T-helper 17 cell (primary cell): ENCODE measurements at places on chromosomes 1 and 21.

DNA sequence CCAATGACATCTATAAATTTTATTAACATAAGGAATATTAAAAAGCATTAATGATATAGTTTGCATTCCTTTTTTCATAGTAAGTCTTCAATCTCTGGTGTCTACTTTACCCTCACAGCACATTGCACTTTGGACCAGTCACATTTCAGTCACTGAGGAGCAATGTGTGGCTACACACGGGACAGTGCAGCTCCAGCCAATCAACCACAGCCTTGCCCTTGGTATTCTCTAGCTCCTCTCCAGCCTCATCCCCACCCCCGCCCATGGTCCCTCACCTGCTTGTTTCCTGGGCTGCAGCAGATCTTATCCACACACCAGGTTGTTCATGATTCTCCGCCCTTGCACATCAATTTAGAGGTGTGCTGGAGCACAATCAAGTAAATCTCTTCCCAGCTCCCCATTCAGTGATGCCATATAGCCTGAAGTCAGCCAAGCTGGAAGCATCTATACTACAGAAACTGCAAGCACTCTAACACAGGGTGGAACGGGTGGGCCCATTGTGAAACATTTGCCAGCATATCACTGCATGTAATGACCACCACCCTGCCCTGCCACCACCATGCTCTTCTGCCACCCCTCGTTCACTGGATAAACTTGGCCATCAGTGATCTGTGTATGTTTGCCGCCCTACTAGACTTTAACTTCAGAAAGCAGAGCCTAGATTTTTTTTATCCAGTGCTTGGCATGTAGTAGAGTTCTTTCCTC lies 93.0 kb upstream of the SLC44A3 start:
- no peak for DNase-seq

GRCh38 chr1:1291548-1292441 lies 11.6 kb downstream of the SCNN1D start:
- peak; percentile 50 for DNase-seq

DNA sequence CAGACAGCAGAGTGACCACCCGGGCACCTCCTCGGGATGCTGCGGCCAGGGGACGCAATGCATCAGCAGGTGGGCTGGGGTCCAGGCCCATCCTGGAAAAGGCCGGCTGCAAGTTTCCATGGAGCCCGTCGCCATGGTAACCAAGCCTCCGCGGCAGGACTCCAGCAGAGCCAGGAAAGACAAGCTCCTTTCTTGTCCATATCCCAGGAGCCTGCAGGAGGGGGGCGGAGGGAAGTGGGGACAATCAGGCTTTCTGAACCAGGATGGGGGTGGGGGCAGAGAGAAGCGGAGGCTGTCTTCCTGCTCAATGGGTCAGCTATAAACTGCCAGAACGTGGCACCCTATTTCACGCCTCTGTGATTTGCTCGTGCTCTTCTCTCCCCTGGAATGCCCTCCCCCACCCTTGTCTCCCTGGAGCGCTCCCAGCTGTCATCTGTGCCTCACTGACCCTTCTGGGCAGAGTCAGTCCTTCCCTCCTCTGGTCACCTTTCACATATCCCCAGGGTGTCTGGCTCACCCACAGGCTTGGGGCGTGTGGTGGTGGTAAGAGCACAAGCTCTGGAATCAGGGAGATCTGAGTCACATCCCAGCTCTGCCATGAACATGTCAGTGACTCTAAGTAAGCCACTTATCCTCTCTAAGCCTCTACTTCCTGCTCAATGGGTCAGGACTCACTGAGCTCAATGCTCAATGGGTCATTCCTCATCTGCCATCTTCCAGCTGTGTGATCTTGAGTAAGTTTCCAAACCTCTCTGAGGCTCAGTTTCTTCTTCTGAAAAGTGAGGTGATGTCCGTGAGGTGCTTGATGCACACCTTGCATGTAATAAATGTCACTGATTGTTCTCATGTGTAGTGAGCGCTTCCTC lies 58.9 kb upstream of the LAPTM5 start:
- DNase-seq: no peak

- no peak for DNase-seq
Measured at GRCh38 chr1:89277725-89278124, 5.1 kb upstream of the GBP5 start.

DNA sequence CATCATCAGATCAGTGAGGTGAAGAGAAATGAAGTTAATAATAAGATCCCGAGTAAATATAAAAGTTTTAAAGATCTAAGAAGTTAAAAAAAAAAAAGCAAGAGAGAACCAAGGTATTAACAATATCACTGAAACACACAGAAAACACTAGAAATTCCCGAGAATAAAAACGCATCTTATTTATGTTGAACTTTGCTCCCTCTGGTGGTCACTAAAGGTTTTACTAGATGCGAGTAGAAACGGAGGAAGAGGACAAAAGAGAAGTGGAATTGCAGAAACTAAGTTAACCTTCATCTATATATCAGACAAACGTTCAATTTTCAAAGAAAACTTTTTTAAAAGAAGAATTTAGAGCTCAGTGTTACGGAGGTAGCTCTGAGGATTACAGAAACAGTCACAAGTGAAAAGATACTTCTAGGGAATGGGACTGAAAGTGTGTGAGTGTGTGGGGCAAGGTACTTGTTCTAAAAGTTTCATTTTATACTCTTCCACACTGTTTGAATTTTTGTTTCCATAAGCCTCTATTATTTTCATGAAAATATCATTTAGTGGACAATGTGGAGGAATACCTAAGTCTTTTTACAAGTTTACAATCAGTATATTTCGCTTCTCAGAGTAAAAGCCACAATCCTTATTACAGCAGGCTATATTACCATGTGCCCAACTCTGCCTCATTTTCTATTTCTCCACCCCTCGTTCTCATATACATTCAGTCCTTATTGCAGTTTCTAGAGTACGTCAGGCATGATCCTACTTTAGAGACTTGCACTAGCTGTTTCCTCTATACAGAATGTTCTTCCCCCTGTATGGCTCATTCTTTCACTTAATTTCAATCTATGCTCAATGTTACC lies 19.7 kb downstream of the ACBD6 start:
- DNase-seq: no peak

GRCh38 chr1:109304226-109304920 lies 2.4 kb downstream of the MYBPHL start:
- no peak for DNase-seq

GRCh38 chr21:16211339-16212303 lies 481.8 kb downstream of the USP25 start:
- no peak for DNase-seq

DNA sequence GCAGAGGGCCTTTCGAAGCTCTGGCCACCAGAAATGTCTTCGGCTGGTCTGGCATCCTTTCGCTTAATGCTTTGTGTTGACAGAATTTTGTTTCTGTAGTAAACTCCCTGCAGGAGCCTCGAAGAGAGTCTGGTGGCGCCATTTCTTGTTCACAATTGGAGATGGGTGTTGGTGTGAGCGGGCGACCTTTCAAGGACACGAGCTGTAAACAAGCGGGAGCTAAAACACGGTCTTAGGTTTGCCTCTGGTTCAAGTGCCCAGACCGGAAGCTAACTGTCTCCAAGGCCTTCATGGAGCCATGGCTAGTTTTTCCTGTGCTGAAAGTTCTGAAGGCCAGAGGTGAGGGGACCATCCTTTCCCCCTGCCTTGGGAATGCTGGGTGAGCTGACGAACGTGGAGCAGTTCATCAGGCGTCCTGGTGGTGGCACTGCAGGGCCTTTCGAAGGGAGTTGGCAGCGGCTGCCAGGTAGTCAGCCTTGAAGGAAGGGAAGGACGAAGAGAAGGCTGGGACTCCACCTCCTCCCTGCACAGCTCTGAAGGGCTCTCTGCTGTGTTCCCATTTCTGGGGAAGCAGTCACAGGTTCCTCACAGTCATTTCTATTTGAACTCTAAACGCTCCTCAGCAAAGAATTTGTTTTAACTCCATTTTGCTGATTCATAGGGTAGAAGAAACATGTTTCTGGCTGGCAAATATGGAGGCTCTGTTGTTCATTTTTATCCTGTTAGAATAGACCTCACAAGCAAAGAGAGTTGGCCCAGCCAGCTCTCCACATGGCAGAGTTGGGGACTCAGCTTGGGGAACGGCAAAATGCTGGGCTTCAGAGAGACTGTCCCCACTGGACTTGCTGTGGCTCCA lies 35.2 kb downstream of the URB2 start:
- peak; percentile 52 for DNase-seq

GRCh38 chr1:113846391-113847035 lies 25.0 kb downstream of the PTPN22 start:
- DNase-seq: no peak

DNA sequence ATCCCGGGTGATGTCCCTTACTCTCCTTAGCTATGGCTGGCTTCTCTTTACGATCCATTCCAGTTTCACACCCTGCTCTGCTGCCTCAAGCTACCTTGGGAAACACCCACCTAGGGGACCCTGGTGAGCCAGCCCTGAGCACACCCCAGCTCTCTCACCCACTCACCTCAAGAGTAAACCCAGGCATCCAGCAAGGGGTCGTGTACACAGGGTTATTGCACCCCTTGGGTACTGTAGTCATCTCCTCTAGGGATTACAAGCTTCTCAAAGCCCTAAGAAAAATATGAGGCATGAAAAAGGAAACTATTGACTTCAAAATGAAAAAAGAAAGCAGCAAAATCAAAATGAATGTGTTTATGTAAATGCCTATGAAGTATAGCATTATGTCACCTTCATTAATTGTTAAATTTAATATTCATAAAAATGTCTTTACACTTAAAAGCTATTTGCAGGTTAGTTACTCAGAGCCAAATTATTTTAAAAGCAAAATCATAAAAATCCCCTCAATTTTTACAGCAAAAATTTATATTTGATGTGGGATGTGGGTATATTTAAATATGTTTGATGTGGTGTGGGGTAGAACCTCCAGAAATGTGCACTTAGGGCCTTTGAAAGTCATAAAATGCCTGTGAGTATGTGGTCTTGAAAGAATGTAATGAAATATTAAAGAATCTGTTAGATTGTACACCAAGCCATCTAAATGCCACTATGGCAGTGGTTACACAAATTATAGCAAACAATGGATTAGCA lies 190.3 kb downstream of the C1orf94 start:
- DNase-seq: no peak

GRCh38 chr1:7636795-7637526 lies 134.1 kb upstream of the VAMP3 start:
- DNase-seq: no peak

GRCh38 chr1:182888736-182889531 lies 49.8 kb downstream of the DHX9 start:
- no peak for DNase-seq

GRCh38 chr1:235017191-235017590 lies 111.4 kb downstream of the TOMM20 start:
- no peak for DNase-seq

GRCh38 chr1:29122682-29123052 lies 1.0 kb downstream of the TMEM200B start:
- no peak for DNase-seq

DNA sequence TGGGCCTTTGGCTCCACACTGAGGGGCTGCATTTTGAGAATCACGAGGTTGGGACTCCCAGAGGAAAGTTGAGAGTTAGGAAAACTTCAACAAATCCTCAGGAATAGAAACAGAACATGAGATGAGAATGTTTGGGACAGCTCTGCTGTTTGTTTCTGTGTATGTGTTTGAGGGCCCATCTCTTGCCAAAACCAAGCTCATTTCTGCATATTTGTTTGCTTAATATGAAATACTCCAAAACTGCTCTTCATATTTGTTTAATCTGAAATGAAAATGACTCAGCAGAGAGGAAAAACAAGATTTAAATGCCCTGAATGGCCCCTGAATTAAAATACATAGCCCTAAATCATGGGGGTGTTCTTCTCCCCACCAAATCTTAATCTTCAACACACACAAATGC lies 78.1 kb downstream of the DDR2 start:
- no peak for DNase-seq

GRCh38 chr1:171736196-171736595 lies 5.7 kb downstream of the VAMP4 start:
- DNase-seq: no peak

DNA sequence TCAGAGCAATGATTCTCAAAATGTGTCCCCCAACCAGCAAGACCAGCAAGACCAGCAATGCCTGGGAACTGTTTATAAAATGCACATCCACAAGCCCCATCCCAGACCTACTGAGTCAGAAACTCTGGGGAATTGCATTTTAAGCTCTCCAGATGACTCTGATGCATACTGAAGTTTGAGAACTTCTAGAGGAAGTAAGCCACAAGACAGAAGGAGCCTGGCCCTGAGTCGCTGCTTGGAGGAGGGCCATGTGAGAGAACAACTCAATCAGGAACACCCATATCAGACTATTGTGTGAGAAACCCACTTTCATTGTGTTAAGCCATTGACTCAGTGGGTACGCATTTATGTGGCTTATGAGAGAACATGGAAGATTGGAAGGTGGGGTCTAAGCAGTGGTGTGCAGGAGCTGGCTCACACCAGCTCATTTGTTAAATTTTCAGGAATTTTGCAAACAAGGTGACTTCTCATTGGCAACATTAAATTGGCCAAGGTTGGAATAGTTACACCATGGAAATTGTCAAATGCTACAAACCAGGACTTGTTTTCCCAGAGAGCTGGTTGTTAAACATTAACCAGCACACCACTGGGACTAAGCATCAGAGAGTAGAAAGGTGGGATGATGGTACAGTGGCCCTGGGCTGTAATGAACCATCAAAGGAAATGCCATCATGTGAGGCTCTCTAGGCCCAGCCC lies 38.9 kb downstream of the ATP1A1 start:
- no peak for DNase-seq
